ENCODE measurements at places on chromosomes 16 and 17.

DNA sequence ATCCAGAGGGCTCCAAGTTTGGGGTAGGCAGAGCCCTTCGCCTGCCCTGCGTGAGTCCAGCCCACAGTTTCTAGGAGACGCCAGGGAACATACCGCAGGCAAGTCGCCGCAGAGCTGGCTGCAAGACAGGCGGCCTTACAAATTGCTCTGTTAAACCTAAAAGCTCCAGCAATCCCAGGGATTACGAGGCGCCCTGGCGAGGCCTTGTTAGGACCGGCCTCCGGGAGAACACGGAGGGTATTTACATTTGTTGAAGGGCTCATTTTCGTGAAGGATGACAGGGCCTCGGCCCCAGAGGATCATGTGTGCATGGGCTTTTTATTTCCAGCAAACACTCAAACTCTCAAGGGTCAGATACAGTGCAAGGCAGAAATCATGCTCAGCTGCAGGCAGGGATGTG lies 77.6 kb upstream of the FOXF1 start:
- DNase-seq: no peak

DNA sequence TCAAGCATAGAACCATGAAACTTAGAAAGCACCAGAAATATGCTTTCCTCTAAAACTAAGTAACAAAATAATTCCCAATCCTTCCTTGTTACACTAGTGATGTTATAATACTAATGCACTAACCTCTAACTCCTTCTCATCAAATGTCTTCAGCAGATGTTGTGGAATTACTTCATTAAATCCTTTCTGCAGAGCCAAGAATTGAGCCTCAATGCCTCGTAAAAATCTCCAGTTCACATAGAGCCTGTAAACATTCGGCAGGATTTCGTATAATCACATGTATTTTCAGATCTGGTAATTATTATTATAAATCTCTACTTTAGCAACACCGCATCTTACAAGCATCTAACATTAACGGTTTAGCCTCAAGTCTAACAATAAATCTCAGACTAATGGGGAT lies 44.7 kb downstream of the CEP95 start:
- DNase-seq: no peak

- DNase-seq: no peak
Observed at GRCh38 chr17:17710728-17711541, 29.7 kb downstream of the RAI1 start.

DNA sequence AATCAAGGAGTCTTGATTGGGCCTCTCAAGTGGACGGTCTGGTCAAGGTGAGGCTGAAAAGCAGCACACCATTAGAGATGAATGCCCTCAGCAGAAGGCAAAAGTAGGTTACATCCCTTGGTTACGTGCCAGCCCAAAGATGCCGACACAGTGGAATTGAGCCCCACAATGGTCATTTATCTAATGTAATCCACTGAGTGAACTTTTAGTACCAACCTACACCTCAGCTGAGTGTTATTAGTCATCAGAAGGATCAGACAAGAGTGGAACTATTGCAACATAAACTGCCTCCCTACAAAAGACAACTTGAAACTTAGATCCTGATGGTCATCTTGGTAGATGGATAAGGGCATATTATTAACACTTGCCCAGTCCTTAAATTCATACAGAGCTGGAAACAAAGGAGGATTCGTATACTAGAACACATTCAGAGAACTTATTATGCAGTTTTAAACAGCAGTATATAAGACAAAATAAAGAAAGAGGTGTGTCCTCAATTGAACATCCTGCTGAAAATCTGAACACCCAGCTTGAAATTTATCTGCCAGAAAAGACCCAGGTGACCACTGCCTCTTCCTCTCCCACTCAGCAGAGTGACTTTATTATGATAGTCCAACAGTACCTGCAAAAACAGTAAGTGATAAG lies 2.8 kb downstream of the DCUN1D3 start:
- no peak for DNase-seq

- no peak for DNase-seq
Observed at GRCh38 chr16:86191663-86192062, 292.7 kb downstream of the IRF8 start.

- DNase-seq: no peak
Observed at GRCh38 chr17:43750153-43750552, 8.4 kb downstream of the SOST start.

- DNase-seq: no peak
Observed at GRCh38 chr17:57441270-57441600, 184.9 kb downstream of the MSI2 start.

DNA sequence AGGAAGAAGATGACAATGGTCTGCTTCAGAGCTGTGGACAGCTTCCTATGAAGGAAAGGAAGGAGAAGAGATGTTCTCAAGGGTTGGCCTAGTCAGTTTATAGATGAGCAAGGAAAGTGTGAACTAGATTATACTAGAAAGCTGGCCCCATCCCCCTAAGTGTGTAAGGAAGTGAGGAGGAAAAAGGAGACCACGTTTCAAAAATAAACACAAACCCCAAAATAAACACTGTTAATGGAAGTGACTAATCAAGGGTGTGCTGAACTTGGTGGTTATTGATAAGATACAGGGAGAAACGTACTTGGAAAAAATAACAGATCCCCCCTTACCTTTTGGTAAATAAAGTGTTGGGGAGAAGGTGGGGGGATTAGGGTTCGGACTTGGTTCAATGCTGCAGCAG lies 267.1 kb downstream of the SOX9 start:
- DNase-seq: no peak

DNA sequence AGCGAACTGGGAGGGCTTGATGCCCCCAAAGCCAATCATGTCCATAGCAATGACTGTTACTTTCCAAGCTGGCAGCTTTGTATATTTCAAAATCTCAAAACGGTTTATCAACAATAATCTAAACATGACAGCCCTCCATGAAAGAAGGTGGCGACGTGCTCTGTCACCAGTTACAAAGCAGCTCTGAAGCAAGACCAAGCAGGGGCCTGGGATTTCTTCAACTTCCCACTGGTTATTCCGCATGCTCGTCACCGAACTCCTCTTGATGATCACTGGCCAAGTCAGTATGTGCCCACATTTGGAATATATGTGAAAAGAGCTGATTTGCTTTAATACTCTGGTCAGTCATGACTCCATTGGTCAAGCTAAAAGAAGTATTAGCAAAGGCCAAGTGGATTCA lies 175.6 kb downstream of the VPS53 start:
- no peak for DNase-seq

DNA sequence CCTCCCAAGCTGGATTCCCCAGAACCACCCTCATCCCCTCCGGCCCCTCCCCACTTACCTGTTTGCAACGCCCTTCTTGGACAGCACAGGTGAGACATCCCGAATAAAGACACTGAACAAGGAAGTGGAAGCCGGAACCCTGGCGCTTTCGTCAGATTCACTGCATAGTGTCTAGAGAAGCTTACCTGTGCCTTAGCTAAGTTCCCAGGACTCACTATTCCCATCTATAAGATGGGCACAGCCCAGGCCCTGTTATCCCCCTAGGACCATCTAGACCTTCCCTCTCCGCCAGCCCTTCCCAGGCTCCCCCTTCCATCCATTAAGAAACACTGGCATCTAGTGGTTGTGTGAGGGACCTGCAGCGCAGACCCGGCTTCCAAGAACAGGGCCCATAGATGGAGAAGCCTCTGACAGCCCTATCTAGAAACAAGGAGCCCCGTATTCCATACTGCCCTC lies 26.9 kb upstream of the RPL38 start:
- peak; percentile 34 for DNase-seq

DNA sequence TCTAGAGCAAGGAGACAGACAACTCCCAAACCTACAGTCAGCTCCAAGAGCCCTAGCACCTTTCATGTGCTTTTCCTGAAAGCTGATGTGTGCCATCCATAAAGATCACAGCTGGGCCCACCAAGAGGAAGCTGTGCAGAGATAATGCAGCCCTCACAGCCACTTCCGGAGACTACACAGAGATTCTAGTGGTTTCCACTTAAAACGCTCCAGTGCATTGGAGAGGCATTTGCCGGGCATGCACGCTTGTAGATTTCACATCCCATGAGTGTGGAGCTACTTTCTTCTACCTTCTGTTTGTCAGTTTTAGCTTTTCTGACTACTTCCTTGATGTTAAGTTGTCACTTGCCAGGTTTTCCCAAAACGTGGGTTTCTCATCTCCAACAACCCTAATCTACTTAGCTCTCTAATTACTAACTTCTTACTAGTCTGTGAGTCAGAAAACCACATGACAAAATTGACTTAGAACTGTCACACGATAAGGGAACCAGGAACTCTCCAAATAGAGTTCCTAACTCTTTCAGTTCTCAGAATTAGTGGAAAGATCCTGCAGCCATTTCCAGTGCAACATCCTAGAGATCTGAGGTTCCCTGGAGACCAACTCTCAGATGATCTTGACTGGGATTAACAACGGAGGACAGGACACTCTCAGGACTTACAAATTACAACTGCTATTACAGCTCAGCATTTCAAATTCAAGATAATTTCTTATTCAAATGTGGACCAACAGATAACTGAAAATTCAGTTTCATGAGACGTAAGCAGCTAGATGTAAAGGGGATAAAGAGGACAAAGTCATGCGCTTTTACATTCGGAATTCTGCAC lies 28.6 kb downstream of the PMP22 start:
- no peak for DNase-seq

DNA sequence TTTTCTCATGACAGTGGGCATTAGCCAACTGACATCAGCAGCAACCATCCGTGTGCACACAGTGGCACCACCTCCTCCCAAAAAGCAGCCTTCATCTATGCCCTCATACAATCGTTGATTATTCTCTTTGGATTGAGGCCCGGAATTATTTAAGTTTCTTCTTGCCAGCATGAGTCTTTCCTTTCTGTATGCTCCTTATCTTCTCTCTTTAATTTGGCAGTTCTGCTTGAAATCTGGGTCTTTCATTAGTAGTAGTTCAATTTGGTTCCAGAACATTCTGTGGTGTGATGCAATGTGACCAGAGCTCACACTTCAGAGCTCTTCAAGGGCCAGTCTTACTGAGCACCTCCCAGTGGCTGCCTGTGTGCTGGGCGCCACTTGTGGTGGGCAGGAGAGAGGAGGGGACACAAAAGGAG lies 52.2 kb upstream of the STH start:
- DNase-seq: no peak

GRCh38 chr17:38456031-38456815 lies 28.0 kb downstream of the ARHGAP23 start:
- DNase-seq: no peak

DNA sequence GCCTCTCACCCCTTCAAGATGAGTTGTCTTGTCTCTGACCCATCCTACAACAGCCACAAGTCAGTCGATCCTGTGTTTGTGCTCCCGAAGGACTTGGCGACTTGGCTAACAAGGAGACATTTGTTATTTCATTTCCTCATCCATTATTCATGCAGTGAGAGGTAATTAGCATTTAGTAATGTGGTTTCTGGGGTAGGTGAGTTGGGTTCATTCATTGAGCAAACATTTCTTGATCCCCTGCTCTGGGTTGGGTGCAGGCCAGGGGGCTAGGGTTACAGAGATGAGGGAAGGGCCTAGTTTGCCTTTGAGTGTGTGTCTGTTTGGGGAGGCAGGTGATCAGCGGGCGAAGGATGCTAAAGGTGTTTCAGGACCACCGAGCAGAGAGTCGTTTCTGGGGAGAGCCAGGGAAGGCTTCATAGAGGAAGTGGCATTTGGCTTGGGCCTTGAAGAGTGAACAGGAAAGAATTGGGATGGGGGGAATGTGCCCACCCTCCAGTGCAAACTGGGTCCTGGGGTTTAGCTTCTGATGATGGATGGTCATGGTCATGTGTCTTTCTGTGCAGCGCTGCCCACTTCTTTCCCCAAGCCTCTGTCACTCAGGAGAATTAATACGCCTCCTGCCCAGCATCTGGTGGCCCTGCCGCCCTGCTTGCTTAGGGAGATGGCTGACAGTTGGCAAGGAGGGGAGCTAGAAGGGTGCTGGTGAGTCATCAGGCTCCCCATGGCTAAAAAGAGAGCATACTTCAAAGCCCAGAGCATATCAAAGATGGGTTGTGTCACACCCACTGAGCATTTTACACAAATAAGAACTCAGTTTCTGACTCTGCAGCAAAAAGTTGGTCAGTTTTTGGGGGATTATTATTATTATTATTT lies 38.5 kb downstream of the MSI2 start:
- peak; percentile 86 for DNase-seq

GRCh38 chr16:8967132-8967821 lies 3.6 kb upstream of the USP7 start:
- DNase-seq: no peak

GRCh38 chr16:2280981-2281542 lies 13.1 kb upstream of the RNPS1 start:
- no peak for DNase-seq

- DNase-seq: no peak
Observed at GRCh38 chr16:19295393-19295792, 9.9 kb downstream of the CLEC19A start.

GRCh38 chr17:27494192-27495091 lies 38.2 kb downstream of the KSR1 start:
- DNase-seq: peak; percentile 7

GRCh38 chr17:80397034-80397387 lies 18.0 kb upstream of the ENDOV start:
- no peak for DNase-seq

DNA sequence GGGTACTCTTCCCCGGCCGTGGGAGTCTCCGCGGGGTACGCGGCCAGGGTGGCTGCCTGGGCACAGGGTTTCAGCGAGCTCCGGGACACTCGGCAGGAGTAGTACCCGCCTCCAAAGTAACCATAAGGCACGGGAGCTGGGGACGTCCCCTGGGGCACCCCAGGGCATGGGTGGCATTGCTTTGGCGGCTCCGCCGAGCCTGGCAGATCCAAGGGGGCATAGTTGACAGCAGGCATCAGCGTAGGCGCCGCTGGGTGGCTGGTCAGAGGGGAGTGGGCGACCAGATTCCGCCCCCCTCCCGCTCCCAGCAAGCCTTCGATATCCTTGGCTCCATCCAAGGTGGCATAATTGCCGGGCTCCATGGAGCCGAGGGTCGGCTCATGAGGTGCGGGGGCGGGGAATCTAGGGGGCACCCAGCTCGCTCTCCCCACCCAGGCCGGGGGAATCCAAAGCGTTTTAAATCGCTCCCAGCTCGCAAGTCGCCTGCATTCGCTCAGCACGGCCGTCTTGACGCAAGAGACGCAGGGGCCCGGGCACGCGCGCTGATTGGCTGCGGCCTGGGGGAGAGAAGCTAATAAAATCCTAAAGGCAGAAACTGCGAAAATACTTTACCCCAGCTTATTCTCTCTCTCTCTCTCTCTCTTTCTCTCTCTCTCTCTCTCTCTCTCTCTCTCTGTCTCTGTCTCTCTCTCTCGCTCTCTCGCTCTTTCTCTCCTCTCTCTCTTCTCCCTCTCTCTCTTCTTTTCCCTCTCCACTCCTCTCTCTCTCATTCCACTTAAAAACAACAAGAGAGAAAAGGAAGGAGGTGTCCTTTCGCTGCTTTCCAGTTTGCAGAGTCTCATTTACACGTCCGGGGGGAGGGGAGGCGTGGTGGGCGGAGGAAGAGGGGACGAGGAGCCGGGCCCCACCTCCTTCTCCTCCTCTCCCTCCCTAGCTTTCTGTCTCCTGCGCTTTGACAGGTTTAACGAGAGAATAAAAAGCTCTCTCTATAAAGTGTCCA lies at the start of gene HOXB13:
HOXB13 (minus strand) TSS at position 519 of the 1,000 bp plus-strand sequence; CDS start at position 362, 157 bp downstream.
- DNase-seq: peak; percentile 63

GRCh38 chr16:23071196-23072083 lies 77.8 kb downstream of the USP31 start:
- DNase-seq: no peak

Measured in NCI-H1105 treated with DMSO at 0.1 percent for 48 hours (cell line).